ENCODE measurements at places on chromosomes 16 and 17.

DNA sequence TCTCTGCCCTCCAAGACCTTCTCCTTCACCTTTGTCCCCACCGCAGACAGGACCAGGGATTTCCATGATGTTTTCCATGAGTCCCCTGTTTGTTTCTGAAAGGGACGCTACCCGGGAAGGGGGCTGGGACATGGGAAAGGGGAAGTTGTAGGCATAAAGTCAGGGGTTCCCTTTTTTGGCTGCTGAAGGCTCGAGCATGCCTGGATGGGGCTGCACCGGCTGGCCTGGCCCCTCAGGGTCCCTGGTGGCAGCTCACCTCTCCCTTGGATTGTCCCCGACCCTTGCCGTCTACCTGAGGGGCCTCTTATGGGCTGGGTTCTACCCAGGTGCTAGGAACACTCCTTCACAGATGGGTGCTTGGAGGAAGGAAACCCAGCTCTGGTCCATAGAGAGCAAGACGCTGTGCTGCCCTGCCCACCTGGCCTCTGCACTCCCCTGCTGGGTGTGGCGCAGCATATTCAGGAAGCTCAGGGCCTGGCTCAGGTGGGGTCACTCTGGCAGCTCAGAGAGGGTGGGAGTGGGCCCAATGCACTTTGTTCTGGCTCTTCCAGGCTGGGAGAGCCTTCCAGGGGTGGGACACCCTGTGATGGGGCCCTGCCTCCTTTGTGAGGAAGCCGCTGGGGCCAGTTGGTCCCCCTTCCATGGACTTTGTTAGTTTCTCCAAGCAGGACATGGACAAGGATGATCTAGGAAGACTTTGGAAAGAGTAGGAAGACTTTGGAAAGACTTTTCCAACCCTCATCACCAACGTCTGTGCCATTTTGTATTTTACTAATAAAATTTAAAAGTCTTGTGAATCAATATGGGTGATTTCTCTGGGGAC is 12.2 kb downstream of the CX3CL1 start:
- DNase-seq: no peak
- peak overlapping the region; percentile 45 for H3K27ac ChIP-seq
- H3K36me3 ChIP-seq: no peaks in the 10 kb centered on the region
- no peaks in the 10 kb centered on the region for H3K27me3 ChIP-seq
- no peak overlapping the region for H3K4me3 ChIP-seq

DNA sequence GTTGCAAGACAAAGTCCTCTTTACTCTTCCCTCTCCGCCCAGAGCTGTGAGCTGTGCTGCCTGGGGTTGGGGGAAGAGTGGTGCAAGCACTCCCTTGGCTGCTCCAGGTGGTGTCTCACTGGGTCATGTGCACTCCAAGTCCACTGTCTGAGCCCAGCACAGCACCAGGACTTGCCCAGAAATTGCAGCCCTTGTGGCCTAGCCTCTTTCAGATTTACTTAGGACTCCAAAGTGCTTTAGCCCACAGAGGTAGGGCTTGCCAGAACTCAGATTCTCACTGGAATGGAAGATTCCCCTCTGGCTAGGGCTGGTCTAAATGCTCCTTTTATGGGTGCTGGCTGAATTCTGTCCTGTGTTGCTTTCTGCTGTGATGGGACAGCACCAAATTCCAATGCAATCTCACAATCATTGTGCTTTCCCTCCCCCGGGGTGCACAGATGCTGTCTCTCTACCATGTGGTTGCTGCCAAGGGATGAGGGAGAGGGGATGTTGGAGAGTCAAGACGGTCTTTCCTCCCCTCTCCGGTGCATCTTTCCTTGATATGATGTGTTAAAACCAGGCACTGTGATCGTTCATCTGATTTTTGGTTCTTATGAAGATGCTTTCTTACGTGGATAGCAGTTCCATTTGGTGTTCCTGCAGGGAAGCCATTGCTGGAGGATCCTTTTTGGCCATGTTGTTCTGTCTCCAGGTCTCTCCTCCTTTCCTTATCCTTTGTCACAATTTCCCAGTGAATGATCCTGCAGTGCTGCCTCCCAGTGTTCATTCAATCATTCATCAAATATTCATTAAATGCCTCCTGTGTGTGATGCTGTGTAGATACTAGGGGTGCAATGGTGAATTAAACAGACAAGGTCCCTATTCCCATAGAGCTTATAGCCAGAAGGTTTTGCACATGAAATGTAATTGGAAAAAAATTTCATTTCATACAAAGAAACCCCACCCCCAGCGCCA is 216.3 kb downstream of the SPECC1 start:
- DNase-seq: no peak
- H3K4me3 ChIP-seq: no peak overlapping the region
- H3K4me1 ChIP-seq: peaks cover 15% of the 10 kb centered on the region

DNA sequence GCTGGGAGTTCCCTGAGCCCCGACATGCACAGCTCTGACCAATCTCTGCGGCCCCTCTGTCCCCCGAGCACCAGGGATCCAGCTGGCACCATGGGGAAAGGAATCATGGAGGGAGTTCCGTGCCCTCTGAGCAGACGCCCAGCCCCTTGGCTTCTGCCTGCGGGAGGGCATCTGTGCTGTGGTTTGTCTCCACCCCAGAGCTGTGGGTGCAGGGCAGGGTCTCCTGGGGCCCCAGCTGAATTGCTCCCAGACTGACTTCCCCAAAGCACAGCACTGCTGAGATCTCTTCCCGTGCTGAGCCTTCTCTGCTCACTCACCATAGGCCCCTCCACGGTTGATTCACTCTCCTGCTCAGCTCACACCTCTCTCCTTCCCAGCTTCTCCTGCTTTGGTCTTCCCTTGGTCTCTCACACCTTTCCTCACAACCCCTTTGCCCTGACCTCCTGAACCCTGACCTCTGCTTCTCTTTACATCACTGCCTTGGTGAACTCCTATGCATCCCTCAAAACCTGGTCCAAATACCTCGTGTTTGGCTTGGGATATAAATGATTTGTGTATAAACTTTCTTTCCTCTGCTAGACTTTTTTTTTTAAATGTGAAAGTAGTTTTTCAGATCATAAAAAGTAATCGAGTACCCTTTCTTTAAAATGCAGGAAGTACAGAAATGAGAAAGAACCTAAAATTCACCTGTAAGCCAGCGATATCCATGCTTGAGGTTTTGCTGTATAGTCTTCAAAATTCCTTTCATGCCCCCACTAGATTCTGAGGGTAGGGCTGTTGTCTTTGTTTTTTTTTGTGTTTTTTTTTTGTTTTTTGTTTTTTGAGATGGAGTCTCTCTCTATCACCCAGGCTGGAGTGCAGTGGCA is 265.3 kb downstream of the SEC14L1 start:
- peaks cover 12% of the 10 kb centered on the region for H3K36me3 ChIP-seq
- no peak overlapping the region for H3K27ac ChIP-seq
- no peak for DNase-seq
- H3K4me1 ChIP-seq: peaks cover 11% of the 10 kb centered on the region

- no peak for DNase-seq
- no peaks in the 10 kb centered on the region for H3K27me3 ChIP-seq
- peaks cover 2% of the 10 kb centered on the region for H3K36me3 ChIP-seq
- H3K4me1 ChIP-seq: peaks cover 19% of the 10 kb centered on the region
- H3K4me3 ChIP-seq: no peak overlapping the region
Measured at GRCh38 chr17:62067165-62068145, 2.4 kb upstream of the MED13 start.

DNA sequence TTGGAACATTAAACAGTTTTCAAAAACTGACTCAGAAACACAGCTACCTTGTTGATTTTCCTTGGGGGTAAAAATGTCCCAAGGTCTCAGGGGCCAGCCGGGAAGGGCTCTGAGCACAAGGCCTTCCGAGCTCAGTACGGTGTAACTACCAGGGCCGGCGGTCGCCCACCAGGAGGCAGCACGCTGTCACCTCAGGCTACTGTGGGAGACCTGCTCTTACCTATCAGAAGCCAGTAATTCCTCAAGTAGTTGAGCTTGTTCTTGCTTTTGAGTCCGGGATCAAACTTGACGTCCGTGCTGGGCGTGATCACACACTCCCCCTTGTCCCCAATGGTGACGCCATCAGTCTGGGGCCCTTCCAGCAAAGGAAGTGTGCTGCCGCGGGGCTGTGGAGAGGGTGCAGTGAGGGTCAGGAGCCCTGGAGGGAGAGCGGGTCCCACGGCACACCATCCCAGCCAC is 43.4 kb upstream of the ICAM2 start:
- DNase-seq: peak; percentile 53
- H3K4me3 ChIP-seq: peak overlapping the region; percentile 48

DNA sequence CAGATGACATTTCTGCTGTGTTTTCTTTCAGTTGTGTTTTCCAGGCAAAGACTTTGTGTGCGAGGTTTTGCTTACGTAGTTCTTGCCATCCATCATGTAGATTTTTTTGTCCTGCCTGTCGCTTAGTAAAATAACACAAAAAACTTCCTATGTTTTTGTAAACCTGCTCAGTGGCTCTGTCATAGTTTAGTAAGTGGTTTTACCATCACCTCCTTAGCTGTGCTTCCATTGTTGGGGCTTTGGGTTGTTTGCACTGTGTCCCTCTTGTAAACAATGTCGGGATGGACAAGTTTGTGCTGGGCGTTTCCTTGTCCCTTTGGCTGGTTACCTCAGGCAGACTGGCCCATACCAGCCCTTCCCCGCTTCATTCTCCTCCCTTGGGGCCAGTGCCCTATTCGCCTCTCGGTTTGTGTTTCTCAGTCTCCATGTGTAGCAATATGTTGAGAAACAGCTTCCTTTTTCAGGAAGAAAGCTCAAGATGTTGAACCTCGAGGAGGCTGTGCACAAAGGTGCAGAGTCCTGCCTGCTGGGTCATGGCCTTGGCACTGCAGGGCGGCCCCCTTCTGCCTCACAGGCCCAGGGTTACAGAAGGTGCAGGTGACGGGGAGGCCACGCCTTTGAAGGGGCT is 74.6 kb downstream of the KSR1 start:
- H3K27ac ChIP-seq: peak overlapping the region; percentile 87
- H3K36me3 ChIP-seq: no peaks in the 10 kb centered on the region
- no peaks in the 10 kb centered on the region for H3K27me3 ChIP-seq
- no peak overlapping the region for H3K4me3 ChIP-seq
- no peak for DNase-seq

- H3K27ac ChIP-seq: no peak overlapping the region
- no peak for DNase-seq
- no peak overlapping the region for H3K4me3 ChIP-seq
- peaks cover 4% of the 10 kb centered on the region for H3K27me3 ChIP-seq
- peaks cover 13% of the 10 kb centered on the region for H3K4me1 ChIP-seq
Measured at GRCh38 chr17:73592079-73592415, 52.2 kb downstream of the SDK2 start.

- peaks cover 9% of the 10 kb centered on the region for H3K4me1 ChIP-seq
- H3K4me3 ChIP-seq: no peak overlapping the region
- no peak overlapping the region for H3K27ac ChIP-seq
- H3K36me3 ChIP-seq: no peaks in the 10 kb centered on the region
- no peaks in the 10 kb centered on the region for H3K27me3 ChIP-seq
Measured at GRCh38 chr16:27430512-27430911, 28.5 kb downstream of the IL21R start.

DNA sequence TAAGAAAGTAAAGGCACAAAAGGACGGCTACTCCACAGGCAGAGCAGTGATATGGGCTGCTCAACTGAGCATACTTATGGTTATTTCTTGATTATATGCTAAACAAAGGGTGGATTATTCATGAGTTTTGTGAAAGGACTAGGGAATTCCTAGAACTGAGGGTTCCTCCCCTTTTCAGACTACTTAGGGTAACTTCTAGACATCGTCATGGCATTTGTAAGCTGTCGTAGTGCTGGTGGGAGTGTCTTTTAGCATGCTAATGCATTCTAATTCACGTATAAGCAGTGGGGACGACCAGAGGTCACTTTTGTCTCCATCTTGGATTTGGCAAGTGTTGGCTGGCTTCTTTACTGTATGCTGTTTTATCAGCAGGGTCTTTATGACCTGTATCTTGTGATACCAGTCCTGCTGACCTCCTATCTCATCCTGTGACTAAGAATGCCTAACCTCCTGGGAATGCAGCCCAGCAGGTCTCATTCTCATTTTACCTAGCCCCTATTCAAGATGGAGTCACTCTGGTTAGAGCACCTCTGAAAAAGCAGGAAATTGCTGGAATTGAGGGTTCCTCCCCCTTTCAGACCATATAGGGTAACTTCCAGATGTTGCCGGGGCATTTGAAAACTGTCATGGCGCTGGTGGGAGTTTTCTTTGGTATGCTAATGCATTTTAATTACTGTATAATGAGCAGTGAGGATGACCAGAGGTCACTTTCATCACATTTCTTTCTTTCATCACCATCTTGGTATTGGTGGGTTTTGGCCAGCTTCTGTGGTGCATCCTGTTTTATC is 388.5 kb downstream of the XYLT1 start:
- H3K27ac ChIP-seq: no peak overlapping the region
- no peak overlapping the region for H3K4me3 ChIP-seq
- no peak for DNase-seq
- H3K4me1 ChIP-seq: no peaks in the 10 kb centered on the region

DNA sequence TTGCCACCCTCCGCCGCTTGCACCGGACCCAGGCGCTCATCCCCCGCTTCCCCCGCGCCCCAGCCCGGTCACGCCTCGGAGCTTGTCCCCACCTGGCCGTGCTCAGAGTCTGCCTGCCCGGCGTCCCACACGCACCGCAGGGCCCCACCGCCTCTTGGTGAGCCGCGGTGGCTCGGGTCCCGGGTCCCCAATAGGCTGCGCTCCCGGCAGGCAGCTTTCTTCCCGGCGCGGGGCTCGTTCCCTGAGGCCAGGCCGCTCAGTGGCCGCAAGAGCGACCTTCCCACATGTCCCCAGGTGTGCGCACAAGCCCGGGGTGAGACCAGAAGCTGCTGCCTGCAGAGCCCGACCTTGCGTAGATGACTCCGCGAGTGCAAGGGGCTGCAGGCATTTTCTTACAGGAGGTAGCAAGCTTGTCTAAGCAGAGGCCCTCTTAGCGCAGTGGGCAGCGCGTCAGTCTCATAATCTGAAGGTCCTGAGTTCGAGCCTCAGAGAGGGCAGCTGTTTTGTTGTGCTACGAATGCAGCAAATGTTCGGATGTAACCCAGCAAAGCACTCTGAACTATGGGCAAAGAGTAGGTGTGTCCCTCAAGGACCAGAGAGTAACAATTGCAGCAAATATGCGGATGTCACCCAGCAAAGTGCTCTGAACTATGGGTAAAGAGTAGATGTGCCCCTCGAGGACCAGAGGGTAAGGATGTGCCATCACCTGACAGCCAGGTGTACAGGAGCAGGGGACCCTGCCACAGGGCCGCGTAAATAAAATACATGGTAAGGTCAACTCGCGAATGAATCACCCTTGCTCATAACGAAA is 15.6 kb downstream of the TLE7 start:
- H3K4me1 ChIP-seq: peaks cover 5% of the 10 kb centered on the region
- peak; percentile 48 for DNase-seq
- H3K27me3 ChIP-seq: peaks cover 75% of the 10 kb centered on the region
- H3K36me3 ChIP-seq: no peaks in the 10 kb centered on the region
- peak overlapping the region; percentile 72 for H3K4me3 ChIP-seq

GRCh38 chr17:57975044-57975443 is 13.0 kb downstream of the VEZF1 start:
- no peak for DNase-seq
- H3K27ac ChIP-seq: no peak overlapping the region
- H3K4me3 ChIP-seq: no peak overlapping the region

DNA sequence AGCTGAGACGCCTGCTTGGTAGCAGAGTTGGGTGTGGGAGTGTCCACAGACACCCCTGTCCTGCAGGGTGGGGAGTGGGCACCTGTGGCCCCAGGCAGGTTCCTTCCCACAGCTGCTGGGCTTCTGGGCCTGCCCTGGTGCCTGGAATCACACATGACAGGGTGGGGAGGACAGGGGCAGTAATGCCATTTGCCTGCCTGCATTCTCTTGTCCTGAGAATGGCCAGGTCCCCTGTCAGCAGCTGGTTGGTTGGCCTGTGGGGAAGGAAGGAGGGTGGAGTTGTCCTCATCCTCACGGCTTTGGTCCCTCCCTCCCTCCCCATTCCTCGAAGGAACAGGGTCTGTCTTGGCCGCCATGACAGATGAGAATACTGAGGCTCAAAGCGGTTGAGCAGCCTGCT is 5.2 kb downstream of the PRSS53 start:
- no peak overlapping the region for H3K4me3 ChIP-seq
- H3K4me1 ChIP-seq: no peaks in the 10 kb centered on the region
- no peak overlapping the region for H3K27ac ChIP-seq
- no peak for DNase-seq

Data from mesothelial cell of epicardium (in vitro differentiated cells).